Islet precursor cell (in vitro differentiated cells): ENCODE measurements at places on chromosomes 11 and 22.

DNA sequence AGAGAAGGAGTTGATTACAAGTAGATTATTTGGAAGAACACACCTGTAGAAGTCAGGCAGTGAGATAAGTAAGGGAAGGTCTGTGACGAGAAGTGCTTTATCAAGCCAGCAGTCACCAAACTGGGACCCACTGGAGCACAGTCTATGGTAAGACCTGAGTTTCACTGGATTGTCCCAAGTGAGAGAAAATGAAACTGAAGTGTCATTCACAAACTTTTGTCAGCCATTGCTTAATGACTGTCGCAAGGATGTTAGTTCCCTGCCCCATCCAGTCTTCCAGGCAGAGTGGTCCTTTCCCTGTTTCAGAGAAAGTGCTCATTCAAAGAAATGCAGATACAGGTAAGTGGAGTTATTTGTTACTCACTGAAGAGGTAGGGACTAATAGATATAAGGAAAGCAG is 728.0 kb upstream of the TENM4 start:
- DNase-seq: no peak

DNA sequence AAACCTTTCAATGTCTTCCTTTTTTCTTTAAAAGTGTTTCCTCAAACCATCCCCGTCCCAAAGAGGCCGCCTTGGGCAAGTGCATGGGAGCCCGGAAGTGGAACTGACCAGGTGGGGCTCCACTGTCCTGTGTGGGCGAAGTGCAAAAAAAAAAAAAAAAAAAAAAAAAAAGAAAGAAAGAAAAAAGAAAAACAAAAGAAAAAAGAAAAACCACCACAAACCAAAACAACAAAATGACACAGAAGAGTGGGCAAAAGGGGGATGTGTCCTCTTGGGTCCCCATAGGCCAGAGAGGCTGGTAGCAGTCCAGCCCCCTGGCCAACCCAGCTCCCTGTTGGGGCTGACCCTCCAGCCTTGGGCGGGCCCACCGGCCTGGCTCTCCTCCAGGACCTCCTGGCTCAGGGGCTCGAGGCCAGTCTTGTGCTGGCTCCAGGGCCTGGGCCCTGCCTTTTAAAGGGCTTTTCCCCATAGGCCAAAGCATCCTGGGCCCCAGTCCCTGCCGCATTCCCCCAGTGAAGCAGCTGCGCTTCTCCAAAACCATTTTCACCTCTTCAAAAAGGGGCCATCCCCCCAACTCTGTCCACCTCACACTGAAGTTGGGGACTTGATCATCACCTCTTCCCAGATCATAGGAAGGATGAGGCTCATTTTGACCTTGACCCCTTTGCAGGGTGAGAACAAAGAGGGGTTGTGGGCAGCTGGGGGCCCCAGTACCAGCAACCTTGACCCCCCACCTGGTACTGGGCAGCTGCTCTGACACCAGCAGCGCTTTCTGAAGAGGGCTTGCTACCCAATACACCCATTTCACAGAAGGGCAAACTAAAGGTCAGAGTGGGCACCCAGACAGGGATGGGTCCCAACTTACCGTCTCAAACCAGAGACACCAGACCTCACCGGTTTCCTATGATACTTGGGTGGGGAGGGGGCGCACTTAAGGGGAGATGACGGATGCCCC is 9.4 kb downstream of the CBX6 start:
- DNase-seq: peak; percentile 52

DNA sequence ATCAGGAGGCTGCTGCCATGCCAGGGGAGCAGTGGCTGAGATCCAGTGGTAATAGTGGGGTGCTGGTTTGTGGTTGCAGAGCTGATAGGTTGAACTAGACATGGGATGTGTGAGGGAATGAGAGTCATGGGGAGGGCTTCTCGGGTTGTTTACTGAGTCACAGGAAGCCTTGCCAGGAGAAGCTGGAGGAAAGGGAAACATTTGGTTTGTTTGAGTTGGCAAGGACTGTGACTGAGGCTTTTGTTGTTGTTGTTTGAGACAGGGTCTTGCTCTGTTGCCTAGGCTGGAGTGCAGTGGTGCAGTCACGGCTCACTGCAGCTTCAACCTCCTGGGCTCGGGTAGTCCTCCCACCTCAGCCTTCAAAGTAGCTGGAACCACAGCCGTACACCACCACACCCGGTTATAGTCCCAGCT is 49.3 kb downstream of the CABIN1 start:
- no peak for DNase-seq

GRCh38 chr11:32430568-32431381 is 4.6 kb downstream of the WT1 start:
- DNase-seq: peak; percentile 67

DNA sequence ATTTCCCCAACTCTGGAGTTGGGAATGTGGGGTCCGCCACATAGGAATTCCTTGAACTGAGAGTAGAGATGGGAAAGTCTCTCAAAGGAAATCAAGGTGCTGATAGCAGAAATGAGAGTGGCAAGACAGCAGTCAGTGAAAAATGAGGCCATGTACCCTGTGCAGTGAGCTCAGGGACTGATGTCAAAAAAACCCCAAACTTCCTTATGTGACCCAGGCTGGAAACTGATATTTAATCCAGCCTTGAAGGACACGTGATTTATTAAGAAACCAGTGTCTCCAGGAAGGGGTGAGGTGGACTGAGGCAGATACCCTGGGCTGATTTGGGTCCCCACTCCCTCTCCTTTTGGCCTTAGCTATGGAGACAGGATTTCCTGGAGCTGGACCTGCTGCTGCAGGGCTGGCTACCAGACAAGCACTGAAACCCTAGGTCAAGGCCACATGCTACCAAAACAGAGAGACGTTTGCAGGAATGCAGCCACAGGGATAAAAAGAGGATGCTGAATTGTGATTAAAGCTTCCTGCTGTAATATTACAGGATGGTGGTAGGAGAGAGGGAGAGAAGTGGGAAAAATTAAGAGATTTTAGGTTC is 25.3 kb upstream of the FCHSD2 start:
- DNase-seq: no peak

- DNase-seq: no peak
Observed at GRCh38 chr11:1739576-1739975, 10.8 kb downstream of the IFITM10 start.

DNA sequence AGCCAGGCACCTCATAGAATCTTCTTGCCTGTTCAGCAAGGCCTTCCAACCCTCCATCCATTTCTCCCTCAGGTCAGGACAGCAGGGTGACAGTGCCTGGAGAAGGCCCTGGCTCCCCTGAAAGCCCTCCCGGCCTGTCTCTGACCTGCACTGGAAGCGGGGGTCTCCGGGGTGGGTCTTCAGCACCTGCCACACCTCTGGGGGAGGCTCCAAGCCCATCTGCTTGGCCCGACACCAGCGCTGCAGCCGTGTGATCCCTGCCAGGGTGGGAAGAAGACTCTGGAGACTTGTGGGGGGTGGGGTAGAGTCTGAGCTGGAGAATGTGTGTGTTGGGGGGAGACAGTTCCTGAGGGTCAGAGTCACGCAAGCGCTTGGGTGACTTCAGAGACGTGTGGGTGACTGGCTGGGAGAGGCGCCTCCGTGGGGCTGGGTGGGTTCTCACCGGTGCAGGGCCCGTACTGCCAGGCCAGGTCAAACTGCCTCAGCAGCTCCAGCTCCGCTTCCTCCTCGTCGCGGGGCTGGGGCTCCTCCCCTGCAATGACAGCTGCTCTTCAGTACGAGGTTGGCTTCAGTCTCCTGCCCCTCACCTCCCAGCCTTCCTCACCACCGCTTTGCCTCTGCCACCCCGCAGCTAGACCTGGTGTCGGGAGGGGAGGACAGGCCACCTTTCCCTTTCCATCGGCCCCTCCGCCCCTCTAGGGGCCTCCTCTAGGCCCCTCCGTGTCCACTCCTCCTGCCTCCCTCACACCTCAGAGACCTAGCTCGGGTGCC is 615 bp downstream of the POLD4 start:
- no peak for DNase-seq

DNA sequence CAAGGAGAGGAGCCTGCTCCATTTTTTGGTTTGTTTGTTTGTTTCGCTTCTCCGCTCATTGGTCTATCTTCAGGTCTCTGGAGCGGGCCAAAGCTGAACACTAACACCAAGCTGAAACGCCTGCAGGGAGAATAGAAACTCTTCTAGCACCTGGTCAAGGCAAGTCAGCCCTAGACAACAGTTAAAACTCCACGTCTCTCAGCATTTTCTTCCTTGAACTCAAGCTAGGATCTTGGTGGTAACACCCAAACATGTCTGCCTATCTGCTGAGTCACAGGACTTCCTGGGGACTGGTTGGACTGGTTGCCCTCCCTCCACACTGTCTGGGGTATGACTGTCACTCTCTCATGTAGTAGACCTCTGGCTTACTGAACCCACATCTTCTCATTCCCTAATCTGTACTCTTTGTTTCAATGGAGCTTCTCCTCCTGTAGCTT is 23.9 kb upstream of the RBFOX2 start:
- peak; percentile 93 for DNase-seq

DNA sequence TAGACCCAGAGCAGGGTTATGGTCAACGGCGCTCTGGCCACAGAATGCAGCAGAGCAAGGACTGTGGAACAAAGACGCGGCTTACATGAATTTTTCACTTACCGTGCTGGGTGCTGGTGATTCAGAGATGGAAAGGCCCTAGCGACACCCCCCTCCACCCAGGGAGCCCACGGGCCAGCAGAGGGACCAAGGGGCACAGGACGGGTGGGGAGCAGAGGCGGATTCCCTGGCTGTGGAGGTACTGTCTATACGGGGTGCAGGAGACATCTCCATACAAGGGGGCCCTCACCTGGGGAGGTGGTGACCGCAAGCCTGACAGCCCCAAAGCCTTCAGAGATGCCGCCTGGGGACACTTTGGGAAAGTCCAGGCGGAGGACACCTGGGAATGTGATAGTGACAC is 1.1 kb upstream of the SEPTIN5 start:
- DNase-seq: no peak

DNA sequence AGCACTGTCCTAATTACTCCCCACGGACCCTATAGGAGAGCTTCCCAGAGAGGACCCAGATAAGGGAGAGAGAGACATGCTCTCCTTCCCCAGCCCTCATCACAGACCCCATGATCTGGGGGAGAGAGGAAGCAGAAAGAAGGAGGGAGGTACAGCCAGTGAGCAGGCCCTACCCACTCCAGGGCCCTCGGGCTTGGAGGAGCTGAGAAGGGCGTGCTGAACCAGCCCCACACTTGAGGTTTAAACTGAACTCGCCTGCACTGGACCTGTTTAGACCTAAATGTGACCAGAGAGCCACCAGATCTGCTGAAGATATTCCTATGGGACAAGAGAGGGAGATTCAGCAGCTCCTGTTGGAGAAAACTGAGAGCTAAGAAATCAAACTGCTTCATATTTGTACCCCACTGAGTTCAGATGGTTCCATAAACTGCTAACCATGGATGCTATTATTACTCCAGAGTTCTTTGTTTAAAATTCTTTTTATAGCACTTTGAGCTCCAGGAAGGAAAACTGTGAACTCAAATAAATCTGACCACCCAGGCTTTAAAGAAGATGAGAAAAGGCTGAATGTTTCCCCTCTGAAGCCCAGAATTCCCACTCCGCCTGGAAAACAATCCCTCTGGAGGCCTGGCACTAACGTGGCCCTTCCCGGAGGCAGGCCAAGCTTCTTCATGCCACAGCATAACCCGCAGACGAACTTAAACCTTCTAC is 67.2 kb downstream of the EFCAB6 start:
- DNase-seq: no peak
